ENCODE measurements at places on chromosomes 2 and 18.

DNA sequence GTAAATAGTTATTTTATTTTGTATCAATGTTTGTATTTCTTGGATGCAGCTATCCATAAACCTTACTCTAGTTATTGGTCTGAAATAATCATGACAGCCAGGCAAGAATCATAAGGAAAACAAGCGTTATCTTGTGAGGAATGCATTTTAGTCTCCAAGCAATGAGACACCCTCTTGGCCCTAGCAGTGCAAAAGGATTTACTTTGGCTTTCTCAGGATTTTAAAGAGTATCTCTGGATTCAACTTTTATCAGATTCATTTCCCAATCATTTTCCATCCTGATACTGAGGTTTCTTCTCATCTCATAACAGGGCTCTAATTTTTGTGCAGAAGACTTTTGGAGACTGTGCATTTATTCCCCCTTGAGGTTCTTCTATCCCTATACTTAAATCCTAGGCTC lies 480.8 kb downstream of the TMX3 start:
- DNase-seq: peak; percentile 21

GRCh38 chr18:62285281-62285680 lies 39.8 kb upstream of the TNFRSF11A start:
- no peak for DNase-seq

- no peak for DNase-seq
Observed at GRCh38 chr2:4110273-4110672, 406.9 kb downstream of the DCDC2C start.

- no peak for DNase-seq
Observed at GRCh38 chr2:240848900-240849680, 19.5 kb upstream of the AGXT start.

DNA sequence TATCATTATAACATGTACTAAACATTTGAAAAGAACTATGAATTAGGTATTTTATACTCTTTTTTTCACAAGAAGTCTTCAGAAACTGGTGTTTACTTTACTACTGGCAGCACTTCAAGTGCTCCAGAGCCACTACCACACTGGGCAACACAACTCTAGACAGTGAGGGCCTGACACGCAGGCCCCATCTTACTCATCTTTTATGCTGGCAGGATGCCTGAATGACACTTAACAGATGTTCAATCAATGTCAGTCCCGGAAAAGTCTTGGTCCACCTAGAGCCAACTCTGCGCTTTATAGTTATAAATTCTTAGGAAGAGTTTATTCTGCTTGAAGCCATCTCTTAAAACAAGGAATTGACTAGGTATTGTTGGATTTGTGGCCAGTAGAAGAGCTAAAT lies 8.7 kb upstream of the WIPF1 start:
- DNase-seq: peak; percentile 89

- DNase-seq: peak; percentile 72
Observed at GRCh38 chr2:177245010-177245422, 19.5 kb downstream of the NFE2L2 start.

GRCh38 chr2:40087434-40087833 lies 308.4 kb upstream of the THUMPD2 start:
- no peak for DNase-seq

GRCh38 chr2:23617811-23618215 lies 232.8 kb downstream of the KLHL29 start:
- no peak for DNase-seq

- no peak for DNase-seq
Observed at GRCh38 chr2:1499033-1499795, 86.0 kb downstream of the TPO start.

All from iris pigment epithelial cell (primary cell).